Stimulated activated CD4-positive, alpha-beta T cell treated with anti-CD3 and anti-CD28 coated beads, Interleukin-1b, Interleukin-23, amount 100 ng/mL, for 1 hour (primary cell): ENCODE measurements at places on chromosomes 2 and 18.

DNA sequence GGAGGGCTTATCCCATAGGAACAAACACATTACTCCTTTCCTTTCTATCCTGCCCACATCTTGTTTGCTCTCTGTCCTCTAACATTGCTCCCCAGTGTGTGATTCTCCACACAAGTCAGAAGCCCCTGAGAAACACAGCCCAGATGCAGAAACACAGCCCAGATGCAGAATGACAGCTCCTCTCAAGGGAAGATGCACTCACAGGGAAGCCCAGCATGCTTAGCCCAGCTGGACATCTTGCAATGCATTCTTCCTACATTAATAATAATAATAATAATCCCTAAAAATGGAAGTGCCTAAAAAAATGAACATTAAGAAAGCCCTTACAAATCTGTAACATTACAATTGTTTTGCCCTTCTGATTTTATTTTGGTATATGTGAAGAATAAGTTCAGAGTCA is 172.1 kb downstream of the CBLN2 start:
- DNase-seq, result no peak

DNA sequence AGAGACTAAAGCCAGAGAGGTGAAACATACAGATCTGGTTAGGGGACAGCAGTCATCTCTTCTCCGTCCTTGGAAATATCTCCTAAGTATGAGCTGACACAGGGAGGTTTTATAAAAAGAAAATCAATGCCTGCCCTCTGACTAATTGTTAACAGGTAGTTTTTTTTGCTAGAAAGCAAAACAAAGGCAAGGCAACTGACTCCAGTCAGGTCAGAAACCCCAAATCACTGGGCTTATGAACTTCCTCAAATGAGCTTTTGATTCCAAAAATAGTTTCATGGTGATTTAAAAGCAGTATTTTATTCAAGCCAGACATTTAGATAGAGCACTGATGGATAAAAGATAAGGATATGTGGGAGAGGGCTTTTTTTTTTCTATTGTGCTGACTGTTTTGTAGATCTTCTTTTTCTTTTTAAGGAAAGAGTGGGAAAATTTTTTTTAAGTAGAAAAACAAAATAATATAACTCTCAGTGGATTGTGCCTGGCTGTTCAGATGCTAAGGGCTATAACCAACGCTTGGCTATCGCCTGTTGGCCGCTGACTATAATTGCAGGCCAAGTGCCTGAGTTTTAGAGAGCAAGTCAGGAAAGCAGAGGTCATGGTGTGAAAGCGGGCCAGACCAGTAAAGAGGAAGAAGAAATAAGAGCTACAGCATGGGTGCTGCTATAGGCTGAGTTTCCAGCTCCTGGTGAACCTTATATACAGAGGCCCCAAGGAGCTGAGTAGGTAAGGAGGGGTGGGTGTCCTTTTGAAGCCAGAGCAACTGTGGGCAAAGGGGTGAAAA is 44.9 kb downstream of the MRPL35 start:
- no peak for DNase-seq

DNA sequence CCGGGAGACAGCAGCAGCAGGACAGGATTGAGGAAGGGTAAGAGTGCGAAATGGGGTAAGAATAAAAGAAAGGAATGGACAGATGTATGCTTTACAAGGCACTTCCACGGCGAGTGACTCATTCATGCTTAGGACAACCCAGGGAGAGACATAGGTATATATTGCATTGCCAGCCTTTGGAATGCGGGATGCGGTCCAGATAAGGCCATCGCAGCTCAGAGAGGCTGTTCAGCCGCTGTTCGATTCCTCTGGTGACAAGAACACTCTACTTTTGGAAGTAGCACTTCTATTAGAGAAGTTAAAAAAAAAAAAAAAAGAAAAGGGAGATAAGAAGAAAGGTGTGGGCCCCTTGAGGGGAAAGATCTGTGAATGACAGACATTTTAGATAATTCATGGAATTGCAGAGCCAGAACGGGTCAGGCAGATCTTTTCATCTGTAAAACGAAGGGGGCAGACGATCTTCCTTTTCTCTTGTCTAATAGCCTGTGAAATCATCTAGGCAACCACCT is 819 bp upstream of the NCOA1 start:
- DNase-seq, result no peak

DNA sequence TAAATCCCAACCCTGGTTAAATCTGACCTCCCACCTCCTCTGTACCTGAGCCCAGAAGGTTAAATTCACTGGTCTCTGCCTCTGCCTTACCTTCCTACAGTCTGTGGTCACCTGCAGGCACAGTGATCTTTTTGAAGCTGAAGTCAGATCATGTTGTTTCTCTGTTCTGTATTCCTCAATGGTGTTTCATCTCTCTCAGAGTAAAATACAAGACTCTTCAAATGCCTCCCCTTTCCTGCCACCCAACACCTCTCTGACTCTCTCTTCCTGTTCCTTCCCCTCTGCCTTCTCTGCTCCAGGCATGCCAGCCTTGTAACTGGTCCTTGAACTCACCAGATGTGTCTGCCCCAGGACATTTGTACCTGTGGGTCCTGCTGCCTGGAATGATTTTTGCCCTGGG is 219.3 kb downstream of the UXS1 start:
- no peak for DNase-seq

DNA sequence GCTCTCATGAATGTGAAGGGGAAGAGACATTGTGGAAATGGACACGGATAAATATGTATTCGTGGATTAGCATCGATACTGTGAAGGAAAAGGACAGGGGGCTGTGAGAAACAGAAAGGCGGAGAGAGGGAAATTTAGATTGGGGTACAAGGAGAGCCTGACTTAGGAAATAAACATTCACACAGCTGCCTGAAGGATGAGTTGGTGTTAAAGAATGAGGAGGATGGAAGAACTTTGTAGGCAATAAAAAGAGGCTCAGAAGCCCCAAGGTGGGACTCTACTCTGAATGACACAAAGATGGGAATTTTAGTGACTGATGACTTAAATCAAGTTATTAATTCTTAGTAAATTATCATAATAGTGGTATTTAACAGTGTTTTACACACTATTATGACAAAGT is 10.1 kb downstream of the MYO1B start:
- no peak for DNase-seq

DNA sequence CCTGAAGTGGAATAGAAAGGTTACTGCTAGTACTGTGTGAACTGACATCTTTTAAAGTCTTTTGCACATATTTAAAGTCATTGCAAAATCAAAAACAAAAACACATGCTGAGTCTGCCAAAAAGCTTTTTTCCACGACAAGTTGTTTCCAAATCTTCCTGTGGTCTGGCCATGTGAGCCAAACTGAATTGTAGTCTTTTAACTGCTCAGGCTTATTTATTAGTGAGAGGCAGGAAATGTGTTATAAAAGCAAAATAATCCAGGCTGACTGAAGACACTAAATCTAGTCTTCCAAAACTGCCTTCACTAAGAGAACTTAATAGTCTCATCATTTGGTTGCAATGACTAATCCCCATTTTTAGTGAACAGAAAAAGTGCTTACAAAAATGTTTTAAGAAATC is 2.3 kb downstream of the KRCC1 start:
- no peak for DNase-seq
